ENCODE measurements at places on chromosomes 3 and 15. TPM values are rescaled to one million over a fixed set of nuclear protein-coding genes. Genes with fewer than 3 reads are reported as not detected.

The SPATA16 gene
- total RNA-seq, result not detected

The SLC51A gene
- total RNA-seq, result not detected

The IL5RA gene
- total RNA-seq, result not detected

The MAGI1 gene
- total RNA-seq, result 3.7 TPM

The TRIM42 gene
- not detected for total RNA-seq

The PPP1R14D gene
- total RNA-seq, result not detected

The PFN2 gene
- 153 TPM for total RNA-seq

The CDHR4 gene
- total RNA-seq, result 0.44 TPM

The ANKUB1 gene
- 0.06 TPM for total RNA-seq

The C2CD4A gene
- 0.05 TPM for total RNA-seq

The PLSCR2 gene
- not detected for total RNA-seq

The IQCF5 gene
- total RNA-seq, result not detected

The STRIT1 gene
- not detected for total RNA-seq

The GASK1A gene
- not detected for total RNA-seq

The PLA1A gene
- 0.29 TPM for total RNA-seq

The MYRIP gene
- not detected for total RNA-seq

The TICRR gene
- 13.6 TPM for total RNA-seq

The SCG5 gene
- 2.4 TPM for total RNA-seq

The MESP2 gene
- 0.54 TPM for total RNA-seq

The HTR3E gene
- total RNA-seq, result not detected

All from A549 treated with CORT108297 at 1 μM for 4 hours (cell line).